Stomach (tissue), 19 donors: ENCODE measurements at places on chromosomes 1 and 21. TPM values are rescaled to one million over a fixed set of nuclear protein-coding genes. Genes with fewer than 3 reads are reported as not detected.

- no peaks in the 10 kb centered on the region for H3K27me3 ChIP-seq
- no peak overlapping the region for H3K27ac ChIP-seq
- H3K36me3 ChIP-seq: no peaks in the 10 kb centered on the region
- no peak for DNase-seq
Observed at GRCh38 chr1:221675880-221676800, 65.7 kb downstream of the DUSP10 start.

DNA sequence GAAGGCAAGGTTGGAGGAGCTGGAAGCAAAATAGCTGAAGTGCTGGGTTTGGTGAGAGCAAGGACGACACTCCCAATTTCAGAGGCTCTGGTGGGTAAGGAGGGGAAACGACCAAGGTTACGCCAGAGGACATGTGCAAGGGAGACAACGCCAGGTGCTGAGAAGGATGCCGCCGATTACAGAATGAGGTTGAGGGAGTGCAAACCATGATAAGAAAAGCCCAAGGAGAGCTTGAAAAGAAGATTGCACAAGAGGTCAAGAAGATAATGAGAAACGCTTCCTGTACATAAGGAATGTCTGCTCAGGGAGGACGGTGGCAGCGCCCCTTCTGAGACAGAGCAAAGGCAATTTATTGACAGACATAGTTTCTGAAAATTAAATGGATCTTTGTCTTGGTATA, 382.0 kb upstream of the PROX1 start:
- no peak overlapping the region for H3K27ac ChIP-seq
- no peaks in the 10 kb centered on the region for H3K36me3 ChIP-seq
- peaks cover 4% of the 10 kb centered on the region for H3K27me3 ChIP-seq
- no peaks in the 10 kb centered on the region for H3K4me1 ChIP-seq
- no peak overlapping the region for H3K4me3 ChIP-seq

DNA sequence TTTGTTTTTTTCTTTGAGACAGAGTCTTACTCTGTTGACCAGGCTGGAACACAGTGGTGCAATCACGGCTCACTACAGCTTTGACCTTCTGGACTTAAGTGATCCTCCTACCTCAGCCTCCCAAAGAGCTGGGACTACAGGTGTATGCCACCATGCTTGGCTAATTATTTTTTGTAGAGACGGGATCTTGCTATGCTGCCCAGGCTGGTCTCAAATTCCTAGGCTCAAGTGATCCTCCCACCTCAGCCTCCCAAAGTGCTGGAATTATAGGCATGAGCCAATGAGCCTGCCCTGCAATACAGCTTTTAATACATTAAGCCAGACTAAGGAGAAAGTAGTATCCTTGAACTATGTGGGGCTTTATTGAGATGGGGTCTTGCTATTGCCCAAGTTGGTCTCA, 16.6 kb upstream of the EXOSC10 start:
- H3K4me3 ChIP-seq: no peak overlapping the region
- H3K27me3 ChIP-seq: no peaks in the 10 kb centered on the region
- no peaks in the 10 kb centered on the region for H3K4me1 ChIP-seq
- H3K27ac ChIP-seq: no peak overlapping the region
- no peak for DNase-seq
- H3K36me3 ChIP-seq: peaks cover 99% of the 10 kb centered on the region

DNA sequence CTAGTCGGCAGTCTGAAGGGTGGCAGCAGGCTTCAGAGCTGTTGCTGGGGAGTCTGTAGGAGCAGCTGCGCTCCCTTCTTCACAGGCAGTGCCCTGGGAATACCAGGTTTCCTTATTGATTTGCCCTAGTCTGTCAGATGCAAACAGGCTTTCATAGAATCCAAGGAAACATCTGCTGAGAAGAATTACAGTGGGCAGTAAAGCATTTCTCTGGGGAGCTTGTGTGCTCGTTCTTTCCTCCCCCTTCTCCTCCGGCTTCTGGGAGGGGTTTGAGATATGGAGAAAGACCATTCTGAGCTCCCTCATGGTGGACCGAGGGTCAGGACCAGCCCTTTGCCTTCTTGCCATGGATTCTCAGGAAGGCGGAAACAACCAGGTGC, 25.4 kb upstream of the PARP1 start:
- peaks cover 10% of the 10 kb centered on the region for H3K27me3 ChIP-seq
- H3K27ac ChIP-seq: no peak overlapping the region
- no peaks in the 10 kb centered on the region for H3K36me3 ChIP-seq
- H3K4me3 ChIP-seq: no peak overlapping the region
- H3K4me1 ChIP-seq: no peaks in the 10 kb centered on the region

- peak overlapping the region; percentile 86 for H3K27ac ChIP-seq
- peaks cover 75% of the 10 kb centered on the region for H3K4me1 ChIP-seq
- no peaks in the 10 kb centered on the region for H3K27me3 ChIP-seq
- no peak overlapping the region for H3K4me3 ChIP-seq
- peaks cover 18% of the 10 kb centered on the region for H3K36me3 ChIP-seq
Observed at GRCh38 chr1:38000529-38001455, 4.5 kb downstream of the FHL3 start.

DNA sequence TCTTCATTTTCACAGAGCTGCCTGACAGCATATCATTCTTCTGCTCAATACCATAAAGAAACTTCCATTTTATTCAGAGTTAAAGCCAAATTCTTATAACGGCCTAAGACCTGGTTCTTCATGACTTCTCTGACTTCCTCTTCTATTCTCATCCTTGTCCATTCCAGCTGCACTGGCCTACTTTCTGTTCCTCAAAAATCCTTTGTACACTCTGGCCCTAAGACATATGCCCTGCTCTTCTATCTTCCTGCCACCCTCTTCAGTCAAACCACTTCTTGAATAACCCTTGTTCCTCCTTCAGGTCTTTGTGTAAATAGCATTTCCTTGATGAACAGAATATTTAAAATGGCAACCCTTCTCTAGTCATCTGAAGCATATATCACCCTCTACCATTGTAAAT, 1338.7 kb upstream of the ADGRL2 start:
- H3K4me3 ChIP-seq: no peak overlapping the region
- H3K27me3 ChIP-seq: no peaks in the 10 kb centered on the region
- no peak overlapping the region for H3K27ac ChIP-seq
- H3K4me1 ChIP-seq: no peaks in the 10 kb centered on the region
- DNase-seq: peak; percentile 6

GRCh38 chr1:227921461-227922185, 26.1 kb downstream of the WNT9A start:
- H3K27ac ChIP-seq: no peak overlapping the region
- no peaks in the 10 kb centered on the region for H3K27me3 ChIP-seq
- H3K36me3 ChIP-seq: peaks cover 27% of the 10 kb centered on the region
- H3K4me3 ChIP-seq: no peak overlapping the region

- no peaks in the 10 kb centered on the region for H3K36me3 ChIP-seq
- no peak for DNase-seq
- H3K27ac ChIP-seq: peak overlapping the region; percentile 44
Observed at GRCh38 chr1:234841710-234842231, 231.8 kb upstream of the IRF2BP2 start.

- H3K4me1 ChIP-seq: no peaks in the 10 kb centered on the region
- DNase-seq: no peak
- no peak overlapping the region for H3K27ac ChIP-seq
- H3K36me3 ChIP-seq: no peaks in the 10 kb centered on the region
Observed at GRCh38 chr1:238589843-238590435, 699.2 kb upstream of the ZP4 start.

DNA sequence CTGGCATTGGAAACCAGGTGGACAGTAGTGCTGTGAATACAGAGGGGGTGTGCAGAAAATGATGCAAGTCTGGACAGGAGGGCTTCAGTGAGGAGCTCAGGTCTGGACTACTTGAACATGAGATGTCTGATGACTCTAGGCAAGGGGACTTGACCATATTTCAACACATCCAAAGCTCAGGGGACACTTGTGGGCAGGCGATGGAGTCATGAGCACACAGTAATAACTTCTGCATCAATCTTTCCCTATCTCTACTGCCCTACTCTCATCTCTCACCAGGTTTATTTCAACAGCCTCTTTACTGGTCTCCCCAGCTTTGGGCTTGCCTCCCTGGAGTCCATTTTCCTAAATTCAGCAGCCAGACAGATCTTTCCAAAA, 21.9 kb downstream of the FMO2 start:
- peaks cover 58% of the 10 kb centered on the region for H3K4me1 ChIP-seq
- H3K27ac ChIP-seq: no peak overlapping the region
- H3K36me3 ChIP-seq: no peaks in the 10 kb centered on the region
- H3K4me3 ChIP-seq: no peak overlapping the region
- H3K27me3 ChIP-seq: no peaks in the 10 kb centered on the region

GRCh38 chr21:45900034-45900868, 81.3 kb upstream of the COL6A1 start:
- H3K27me3 ChIP-seq: no peaks in the 10 kb centered on the region
- no peak overlapping the region for H3K4me3 ChIP-seq
- H3K4me1 ChIP-seq: no peaks in the 10 kb centered on the region
- no peak overlapping the region for H3K27ac ChIP-seq

GRCh38 chr1:8497210-8497819, 179.4 kb downstream of the SLC45A1 start:
- H3K27ac ChIP-seq: peak overlapping the region; percentile 46
- H3K4me1 ChIP-seq: peaks cover 18% of the 10 kb centered on the region
- H3K36me3 ChIP-seq: peaks cover 9% of the 10 kb centered on the region
- H3K4me3 ChIP-seq: no peak overlapping the region
- no peaks in the 10 kb centered on the region for H3K27me3 ChIP-seq
- no peak for DNase-seq

DNA sequence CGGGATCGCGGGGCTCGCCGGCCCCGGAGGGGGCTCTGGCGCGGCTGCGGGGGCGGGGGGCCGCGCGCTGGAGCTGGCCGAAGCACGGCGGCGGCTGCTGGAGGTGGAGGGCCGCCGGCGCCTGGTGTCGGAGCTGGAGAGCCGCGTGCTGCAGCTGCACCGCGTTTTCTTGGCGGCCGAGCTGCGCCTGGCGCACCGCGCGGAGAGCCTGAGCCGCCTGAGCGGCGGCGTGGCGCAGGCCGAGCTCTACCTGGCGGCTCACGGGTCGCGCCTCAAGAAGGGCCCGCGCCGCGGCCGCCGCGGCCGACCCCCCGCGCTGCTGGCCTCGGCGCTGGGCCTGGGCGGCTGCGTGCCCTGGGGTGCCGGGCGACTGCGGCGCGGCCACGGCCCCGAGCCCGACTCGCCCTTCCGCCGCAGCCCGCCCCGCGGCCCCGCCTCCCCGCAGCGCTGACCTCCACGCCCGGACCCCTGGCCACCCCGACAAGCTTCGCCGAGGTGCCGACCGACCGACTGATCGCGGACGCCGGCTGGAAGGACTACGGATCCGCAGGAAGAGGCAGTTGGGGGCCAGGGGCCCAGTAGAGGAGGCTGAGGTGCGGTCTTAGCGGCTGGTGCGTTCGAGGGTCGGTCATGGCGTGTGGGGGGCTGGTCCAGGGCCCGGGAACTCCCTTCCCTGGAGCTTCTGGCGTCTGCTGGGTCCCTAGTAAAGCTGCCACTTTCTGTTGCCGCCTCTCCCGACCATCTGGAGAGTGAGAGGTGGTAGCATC, 711 bp downstream of the TRNP1 start:
- no peaks in the 10 kb centered on the region for H3K27me3 ChIP-seq
- peak overlapping the region; percentile 82 for H3K4me3 ChIP-seq
- H3K27ac ChIP-seq: peak overlapping the region; percentile 86
- no peak for DNase-seq

DNA sequence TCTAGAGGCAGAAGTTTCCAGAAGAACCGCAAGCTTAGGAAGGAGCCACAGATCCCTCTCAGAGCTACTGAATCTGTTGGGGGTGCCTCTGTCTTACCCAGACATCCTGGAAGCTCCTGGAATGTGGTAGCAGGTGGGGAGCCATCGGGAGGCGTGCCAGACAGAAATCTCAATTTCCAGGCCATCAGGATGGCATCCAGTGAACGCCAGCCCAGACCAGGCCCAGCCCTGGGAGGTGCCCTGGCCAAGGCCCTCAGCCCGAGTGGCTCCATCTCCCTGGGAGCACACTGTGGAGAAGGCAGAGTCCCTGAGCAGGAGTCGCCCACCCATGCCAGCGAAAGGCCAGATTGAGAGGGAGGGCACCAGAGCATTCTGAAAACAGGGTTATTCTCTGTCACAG, 2.5 kb downstream of the ABCA4 start:
- no peaks in the 10 kb centered on the region for H3K36me3 ChIP-seq
- no peak for DNase-seq
- H3K27me3 ChIP-seq: no peaks in the 10 kb centered on the region
- no peaks in the 10 kb centered on the region for H3K4me1 ChIP-seq
- no peak overlapping the region for H3K27ac ChIP-seq

DNA sequence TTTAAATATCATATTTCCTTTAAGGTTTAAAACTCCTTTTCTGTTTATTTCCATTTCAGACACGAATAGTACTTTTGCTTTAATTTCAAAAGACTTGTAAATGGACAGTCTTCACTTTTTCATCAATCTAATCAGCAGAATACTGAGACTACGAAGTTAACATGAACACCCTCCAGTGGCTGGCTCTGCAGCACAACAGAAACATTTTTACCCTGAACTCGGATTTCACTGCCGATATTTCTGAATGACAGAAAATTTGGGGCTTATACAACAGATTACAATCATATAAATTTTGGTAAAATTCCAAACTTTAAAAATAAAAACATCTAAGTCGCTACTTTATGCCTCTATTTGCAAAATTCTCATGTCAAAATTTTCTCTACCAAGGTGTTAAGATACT, 86.2 kb downstream of the AKT3 start:
- H3K36me3 ChIP-seq: no peaks in the 10 kb centered on the region
- no peak for DNase-seq
- no peaks in the 10 kb centered on the region for H3K27me3 ChIP-seq
- no peak overlapping the region for H3K4me3 ChIP-seq
- H3K4me1 ChIP-seq: no peaks in the 10 kb centered on the region
- no peak overlapping the region for H3K27ac ChIP-seq

CLCNKB gene
- total RNA-seq: not detected

MYBPH gene
- not detected for total RNA-seq
